ENCODE measurements at places on chromosomes 2 and 18.

DNA sequence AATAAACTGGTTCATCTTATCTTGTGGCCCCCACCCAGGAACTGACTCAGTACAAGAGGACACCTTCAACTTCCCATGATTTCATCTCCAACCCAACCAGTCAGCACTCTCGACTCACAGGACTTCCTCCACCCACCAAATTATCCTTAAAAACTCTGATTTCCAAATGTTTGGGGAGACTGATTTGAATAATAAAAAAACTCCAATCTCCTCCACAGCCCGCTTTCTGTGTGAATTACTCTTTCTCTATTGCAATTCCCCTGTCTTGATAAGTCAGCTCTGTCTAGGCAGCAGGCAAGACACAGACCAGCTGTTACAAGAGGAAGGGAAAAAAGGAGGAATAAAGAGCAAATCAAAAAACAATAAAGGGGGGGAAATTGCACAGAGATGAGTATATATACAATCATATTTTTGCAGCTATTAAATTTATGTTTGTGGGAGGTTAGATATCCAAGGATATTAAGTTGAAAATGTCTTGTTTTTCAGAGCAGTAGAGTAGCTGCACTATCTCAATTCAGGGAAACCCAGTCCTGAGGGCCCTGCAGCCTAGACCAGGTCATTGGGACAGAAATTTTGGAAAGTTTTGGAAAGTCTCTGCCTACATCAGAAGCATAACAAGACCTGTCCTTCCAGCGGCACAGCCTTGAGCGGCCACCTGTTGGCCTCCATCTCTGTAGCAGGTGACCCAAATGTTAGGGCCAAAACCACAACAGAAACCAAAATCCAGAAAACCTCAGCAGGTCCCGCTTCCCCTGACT, 32.8 kb upstream of the SIGLEC15 start:
- DNase-seq, result no peak

GRCh38 chr2:191114403-191114886, 36.3 kb downstream of the STAT4 start:
- no peak for DNase-seq

DNA sequence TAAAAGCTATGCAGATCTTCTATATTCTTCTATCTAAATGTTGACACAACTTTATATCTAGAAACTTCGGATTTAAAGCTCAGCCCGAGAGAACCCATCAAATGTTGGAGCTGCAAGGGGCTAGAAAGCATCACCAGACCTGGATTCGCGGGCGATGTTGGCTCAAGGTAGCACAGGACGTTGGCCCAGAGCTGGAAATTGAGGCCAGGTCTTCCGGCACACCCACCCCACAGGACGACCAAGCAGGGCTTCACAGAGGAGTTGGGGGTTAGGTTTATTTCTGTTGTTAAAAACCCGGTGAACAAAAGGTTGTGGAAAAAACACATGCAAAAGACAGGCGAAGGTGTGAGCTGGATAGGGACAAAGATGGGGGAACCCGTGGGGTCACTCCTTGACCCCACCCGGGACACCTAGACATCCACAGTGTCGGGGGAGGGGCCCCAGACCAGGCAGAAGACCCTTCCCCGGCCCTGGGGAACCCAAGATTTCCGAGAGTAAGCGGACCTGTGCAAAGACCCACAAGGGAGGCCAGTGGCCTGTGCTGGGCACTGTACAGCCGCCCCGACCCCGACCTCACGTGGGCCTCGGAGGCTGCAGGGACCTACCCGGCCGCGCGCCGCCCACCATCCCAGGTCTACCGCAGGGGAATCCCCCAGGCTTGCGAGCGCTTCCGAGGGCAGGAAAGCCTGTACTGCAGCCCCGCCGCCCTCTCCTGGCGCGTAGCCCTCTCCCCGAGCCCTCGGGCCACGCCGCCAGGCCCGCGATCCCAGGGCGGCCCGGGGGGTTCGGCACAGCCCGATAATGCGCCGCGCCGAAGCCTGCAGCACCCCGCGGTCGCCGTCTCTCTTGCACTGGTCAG, 1.8 kb upstream of the AGBL5 start:
- no peak for DNase-seq

GRCh38 chr2:238785528-238785860, 62.4 kb upstream of the TWIST2 start:
- no peak for DNase-seq

- peak; percentile 8 for DNase-seq
These were observed 492.3 kb upstream of the ZEB2 start for GRCh38 chr2:145012214-145012670.

GRCh38 chr2:198448789-198449188, 644.4 kb downstream of the PLCL1 start:
- no peak for DNase-seq

DNA sequence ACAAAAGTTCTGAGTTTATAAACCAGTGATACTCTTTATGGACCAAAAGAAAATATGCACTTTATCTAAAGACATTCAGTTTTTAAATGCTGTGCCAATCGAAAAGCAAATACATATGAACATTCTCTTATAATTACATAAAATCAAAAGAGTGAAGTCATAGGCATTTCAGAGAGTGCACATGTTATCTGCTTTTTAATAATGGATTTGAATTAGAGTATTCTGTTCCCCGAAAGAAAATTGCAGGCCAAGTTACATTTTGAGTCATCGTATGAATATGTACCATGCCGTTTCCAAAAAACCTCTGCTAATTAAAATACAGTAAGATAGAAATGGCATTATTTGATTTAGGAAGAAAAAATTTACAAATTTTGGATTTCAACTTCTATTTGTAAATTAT, 565.7 kb downstream of the ZEB2 start:
- DNase-seq, result no peak

DNA sequence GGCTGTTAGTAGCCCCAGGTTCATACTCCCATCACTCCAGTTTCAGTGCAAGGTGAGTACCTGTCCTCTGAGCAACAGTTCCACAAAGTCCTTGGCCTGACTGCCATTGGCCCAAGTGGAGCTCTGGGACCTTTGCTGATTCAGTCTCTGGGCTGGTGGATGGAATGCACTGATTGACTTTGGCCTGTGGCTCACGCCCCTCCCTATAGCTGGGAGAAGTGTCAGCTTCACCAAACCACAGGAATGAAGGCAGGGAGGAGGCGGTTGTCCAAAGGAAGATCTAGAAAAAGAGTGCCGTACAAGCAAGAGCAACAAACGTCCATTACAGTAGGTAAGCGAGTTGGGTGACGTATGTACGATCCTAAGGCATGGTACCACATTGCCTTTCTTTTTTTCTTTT, 34.0 kb downstream of the QPCT start:
- DNase-seq, result no peak

GRCh38 chr2:147364597-147364996, 480.2 kb upstream of the ACVR2A start:
- no peak for DNase-seq

- DNase-seq, result no peak
These were observed 52.2 kb upstream of the BCL2L11 start for GRCh38 chr2:111068435-111069058.

DNA sequence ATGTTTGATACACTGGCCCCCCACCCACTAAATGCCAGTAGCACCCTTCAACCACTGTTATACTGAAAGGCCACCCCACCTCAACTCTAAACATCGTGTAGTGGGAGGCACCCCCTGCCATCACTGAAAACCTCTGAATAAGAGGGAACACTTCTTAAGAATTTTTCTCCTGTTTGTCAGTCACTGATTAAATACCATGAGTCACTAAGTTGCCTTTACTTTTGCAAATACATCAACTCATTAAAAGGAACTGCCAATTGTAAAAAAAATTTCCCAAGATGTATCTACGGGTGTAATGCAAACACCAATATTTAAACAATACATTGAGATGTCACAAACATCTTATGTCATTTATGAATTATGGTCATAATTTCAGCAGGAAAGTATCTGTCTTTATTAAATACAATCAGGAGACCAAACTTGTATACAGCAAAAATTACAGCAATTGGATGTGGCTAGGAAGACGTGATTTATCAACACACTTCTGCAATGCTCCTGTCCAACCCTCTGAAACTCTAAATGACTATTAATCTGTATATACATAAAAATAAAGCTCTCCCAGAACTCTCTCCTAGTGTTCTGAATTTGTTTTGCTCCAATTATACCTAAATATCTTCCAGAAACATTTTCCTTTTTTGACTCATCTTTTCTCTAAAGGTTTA, 144.1 kb upstream of the STK17B start:
- no peak for DNase-seq

DNA sequence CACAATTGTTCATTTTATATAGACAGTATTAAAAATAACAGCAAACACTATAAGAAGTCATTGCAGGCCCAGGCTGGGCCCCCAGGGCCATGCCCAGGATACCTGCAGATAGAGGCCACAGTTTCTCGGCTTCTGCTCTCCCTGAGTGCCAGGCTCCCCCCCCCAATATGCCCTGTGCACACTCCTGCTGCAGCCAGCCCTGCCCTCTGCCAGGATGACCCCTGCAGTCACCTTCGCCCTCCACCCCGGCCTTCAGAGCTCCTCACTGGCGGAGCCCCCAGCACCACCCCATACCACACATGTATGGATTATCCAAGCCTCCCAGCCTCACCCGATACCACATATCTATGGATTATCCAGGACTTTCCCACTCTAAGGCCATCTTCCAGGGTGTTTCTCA, 104.5 kb downstream of the TPO start:
- no peak for DNase-seq

DNA sequence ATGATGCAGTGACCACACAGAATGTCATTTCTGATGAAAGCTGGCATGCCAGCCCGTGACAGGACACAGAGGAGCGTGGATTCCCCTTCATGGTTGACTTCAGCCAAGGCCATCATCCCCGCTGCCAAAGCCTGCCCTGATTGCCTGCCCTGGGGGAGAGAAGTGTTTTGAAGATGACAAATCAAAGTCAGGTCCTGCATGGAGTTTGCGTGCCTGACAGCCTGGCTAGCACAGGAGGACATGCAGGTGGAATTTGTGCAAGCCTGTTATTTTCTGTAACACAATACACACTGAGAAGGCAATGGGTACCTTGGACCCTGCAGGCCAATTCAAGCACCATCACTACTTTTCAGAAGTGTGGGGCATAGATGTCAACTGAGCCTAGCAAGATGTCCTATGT, 5.4 kb upstream of the IL1R2 start:
- no peak for DNase-seq

DNA sequence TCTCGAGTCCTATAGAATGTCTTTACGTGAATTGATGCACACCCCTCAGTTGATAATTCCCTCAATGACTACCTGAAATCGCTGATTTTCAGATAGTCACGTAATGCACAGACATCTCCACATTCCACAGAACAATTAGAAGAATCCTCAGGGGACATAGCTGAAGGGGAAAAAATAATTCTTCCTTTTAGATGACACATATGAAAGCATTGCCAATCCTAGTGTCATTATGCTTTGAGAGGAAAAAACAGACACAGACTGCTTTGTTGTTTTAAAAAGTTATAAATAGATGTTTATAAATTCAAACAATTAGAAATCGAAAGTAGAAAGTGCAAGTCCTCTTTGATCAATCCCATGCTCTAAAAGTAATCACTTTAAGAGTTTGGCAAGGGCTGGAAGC, 100.6 kb upstream of the FN1 start:
- no peak for DNase-seq

DNA sequence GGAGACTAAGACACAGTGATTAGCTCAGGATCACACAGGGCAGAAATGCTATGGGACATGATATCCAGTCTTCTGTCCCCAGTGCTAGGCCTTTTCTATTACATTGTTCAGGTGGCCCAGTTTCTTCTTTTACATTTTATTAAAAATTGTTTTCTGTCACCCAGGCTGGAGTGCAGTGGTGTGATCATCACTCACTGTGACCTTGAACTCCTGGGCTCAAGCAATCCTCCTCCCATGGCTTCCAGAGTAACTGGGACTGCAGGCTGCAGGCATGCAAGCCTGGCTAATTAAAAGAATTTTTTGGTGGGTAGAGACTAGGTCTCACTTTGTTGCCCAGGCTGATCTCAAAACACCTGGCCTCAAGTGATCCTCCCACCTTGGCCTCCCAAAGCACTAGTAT, 15.4 kb downstream of the PDK1 start:
- no peak for DNase-seq

GRCh38 chr2:113872201-113872600, 17.7 kb upstream of the ACTR3 start:
- no peak for DNase-seq

- DNase-seq, result no peak
These were observed 87.4 kb upstream of the MSTN start for GRCh38 chr2:190149908-190150307.

DNA sequence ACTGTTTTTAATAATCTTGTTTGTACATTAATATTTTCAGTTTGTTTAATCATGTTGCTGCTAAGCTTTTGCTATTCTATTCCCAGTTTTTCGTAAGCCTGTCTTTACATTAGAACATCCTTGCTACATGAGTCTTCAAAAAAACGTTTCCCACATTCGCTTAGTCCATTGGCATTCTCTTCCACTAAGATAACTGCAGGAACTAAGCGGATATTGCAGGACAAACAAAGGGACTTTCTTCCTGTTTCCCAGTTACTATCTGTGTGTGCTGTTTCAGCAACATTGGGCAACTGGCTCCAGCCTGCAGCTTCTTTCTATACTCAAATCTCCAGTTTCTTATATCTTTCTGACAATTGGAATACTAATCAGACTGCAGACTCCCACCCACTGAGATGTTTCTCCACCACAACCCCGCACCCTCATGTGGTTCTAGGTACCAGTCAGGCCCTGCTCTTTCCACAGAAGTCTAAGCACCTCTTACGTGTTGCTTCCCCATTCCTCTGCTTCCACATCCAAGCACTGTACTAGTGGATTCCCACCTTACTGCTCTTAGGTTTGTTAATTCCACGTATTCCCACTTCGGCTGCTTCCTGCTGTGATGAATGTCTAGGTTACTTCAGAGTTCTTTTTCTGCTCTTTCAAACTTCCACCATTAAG, 420.3 kb downstream of the LRRTM4 start:
- DNase-seq, result no peak

DNA sequence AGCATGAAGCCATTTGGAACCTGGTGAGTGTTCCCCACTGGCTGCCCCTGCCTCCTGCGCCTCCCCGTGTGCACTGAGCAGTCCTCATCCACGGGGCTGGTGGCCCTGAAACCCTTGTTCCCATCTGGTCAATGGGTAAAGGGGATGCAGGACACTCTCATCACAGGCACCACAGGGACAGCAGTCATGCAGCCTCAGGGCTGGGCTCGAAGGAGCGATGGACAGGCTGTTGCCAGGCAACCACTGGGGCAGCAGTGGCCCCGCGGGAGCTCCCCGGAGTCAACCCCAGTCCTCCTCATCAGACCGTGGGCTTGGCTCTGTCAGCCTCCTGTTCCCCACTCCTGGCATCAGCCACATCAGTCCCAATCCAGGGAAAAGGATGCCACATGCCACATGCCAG, 509.5 kb downstream of the EIPR1 start:
- DNase-seq, result no peak

GRCh38 chr2:122905431-122905830, 1119.7 kb upstream of the CNTNAP5 start:
- no peak for DNase-seq

GRCh38 chr18:5997361-5997760, 102.0 kb upstream of the TMEM200C start:
- DNase-seq, result no peak

DNA sequence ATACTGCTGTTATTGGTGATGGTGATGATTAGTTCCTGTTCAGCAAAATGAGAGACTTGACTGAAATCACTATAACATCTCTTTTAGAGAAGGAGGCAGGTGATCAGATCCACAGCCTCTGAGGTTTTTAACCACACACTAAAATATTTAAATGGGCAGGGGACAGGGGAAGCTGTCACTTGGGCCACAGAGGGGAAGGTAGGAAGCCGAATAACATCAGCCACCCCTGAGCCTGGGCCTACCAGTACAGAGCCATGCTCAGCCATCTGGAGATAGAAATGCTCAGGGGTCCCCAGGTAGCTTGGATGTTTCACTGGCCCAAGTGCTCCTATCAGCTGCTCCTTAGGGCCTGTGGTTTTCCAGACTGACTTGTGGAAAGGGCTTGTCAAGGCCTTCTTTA, 122.3 kb downstream of the MRO start:
- DNase-seq, result no peak
